ENCODE measurements at places on chromosomes 3 and 15. TPM values are rescaled to one million over a fixed set of nuclear protein-coding genes. Genes with fewer than 3 reads are reported as not detected.
A peak's percentile ranks its signal among the peaks of the same experiment; 100 is the strongest.

Gene CCDC80
- 657 TPM for total RNA-seq

Gene SNTN
- not detected for total RNA-seq

Gene ANKRD34C
- total RNA-seq: not detected

Gene MEIS2
- total RNA-seq: 17.7 TPM

Gene DCUN1D1
- total RNA-seq: 38.4 TPM

Gene WNT7A
- total RNA-seq: not detected

Gene ADGRG7
- total RNA-seq: not detected

Gene ACAD9
- total RNA-seq: 37.4 TPM

Gene STRA6
- 0.36 TPM for total RNA-seq

Gene PROS1
- total RNA-seq: 87.5 TPM

Gene SAMMSON
- total RNA-seq: not detected

Gene TMCO5A
- not detected for total RNA-seq

Gene PLA2G4F
- not detected for total RNA-seq

Gene STAB1
- total RNA-seq: 1.1 TPM

Gene ASB14
- total RNA-seq: not detected

- no peaks in the 10 kb centered on the region for H3K36me3 ChIP-seq
- H3K27me3 ChIP-seq: no peaks in the 10 kb centered on the region
- no peak overlapping the region for H3K4me3 ChIP-seq
- peak; percentile 79 for DNase-seq
Observed at GRCh38 chr15:55649058-55649423, 60.9 kb upstream of the PYGO1 start.

- no peak overlapping the region for H3K27ac ChIP-seq
- H3K27me3 ChIP-seq: no peaks in the 10 kb centered on the region
- H3K4me1 ChIP-seq: no peaks in the 10 kb centered on the region
- DNase-seq: no peak
- H3K4me3 ChIP-seq: no peak overlapping the region
- H3K36me3 ChIP-seq: no peaks in the 10 kb centered on the region
Observed at GRCh38 chr3:193174140-193174539, 66.9 kb upstream of the PLAAT1 start.

GRCh38 chr3:66259566-66260255 is 38.9 kb downstream of the SLC25A26 start:
- no peaks in the 10 kb centered on the region for H3K36me3 ChIP-seq
- peaks cover 17% of the 10 kb centered on the region for H3K4me1 ChIP-seq
- no peaks in the 10 kb centered on the region for H3K27me3 ChIP-seq
- no peak overlapping the region for H3K4me3 ChIP-seq

DNA sequence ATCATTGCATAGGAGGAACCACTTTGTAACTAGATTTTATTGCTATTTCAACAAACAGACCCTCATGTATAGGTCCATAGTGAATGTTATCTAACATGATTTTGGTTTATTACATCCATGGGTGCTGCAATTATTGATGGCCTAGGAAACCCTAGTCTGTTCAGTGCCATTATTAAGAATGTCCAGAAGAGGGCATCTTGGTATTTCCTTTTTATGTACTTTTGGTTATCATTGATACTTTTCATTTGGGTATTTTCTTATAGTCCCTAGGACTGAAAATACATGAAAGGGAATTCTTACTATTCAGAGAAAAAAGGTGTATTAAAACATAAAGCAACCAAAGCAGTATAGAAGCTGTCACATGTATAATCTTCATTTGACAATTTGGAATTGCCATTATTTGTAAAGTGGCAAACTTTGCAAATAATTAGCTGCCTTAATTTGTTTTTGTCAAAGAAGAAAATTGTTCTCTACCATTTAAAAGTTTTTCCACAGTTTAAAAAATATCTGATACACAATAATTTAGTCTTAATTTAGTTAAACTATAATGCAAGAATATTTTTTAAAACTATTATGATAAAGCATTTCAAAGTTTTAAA is 48.7 kb downstream of the CNOT10 start:
- H3K27ac ChIP-seq: no peak overlapping the region
- H3K4me1 ChIP-seq: no peaks in the 10 kb centered on the region
- H3K4me3 ChIP-seq: no peak overlapping the region
- no peaks in the 10 kb centered on the region for H3K27me3 ChIP-seq
- peak; percentile 70 for DNase-seq

DNA sequence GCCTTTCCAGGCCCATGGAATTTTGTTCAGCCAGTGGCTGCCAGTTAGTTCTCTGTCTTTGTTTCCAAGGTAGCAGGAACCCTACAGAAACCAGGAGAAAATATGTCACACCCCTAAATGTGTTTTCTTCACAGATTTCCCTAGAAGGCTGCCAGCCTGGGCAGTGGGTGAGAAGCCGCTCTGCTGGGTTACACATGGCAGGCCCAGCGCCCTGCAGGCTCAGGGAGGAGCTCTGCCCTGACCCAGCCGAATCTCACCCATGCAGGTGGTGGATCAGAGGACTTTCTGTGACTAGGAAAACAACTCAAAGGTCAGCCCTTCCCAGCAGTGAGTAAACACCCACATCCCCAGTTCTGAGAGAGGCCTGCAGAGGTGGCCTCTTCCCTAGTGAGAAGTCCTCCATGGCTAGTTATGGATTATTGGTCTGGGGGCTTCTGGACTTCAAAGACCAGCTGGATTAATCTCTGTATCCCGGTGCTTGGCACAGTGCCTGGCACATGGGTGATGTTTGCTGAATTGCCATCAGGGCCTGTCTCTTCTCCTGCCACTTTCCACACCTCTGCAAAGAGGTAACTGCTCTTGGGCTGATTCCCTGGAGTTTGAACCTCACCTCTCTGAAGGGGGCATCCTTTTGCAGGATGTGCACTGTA is 34.7 kb upstream of the BDH1 start:
- no peak overlapping the region for H3K27ac ChIP-seq
- no peaks in the 10 kb centered on the region for H3K27me3 ChIP-seq
- H3K4me3 ChIP-seq: no peak overlapping the region

GRCh38 chr3:126153695-126154360 is 26.6 kb downstream of the ALDH1L1 start:
- H3K4me3 ChIP-seq: no peak overlapping the region
- H3K36me3 ChIP-seq: no peaks in the 10 kb centered on the region
- H3K27me3 ChIP-seq: peaks cover 20% of the 10 kb centered on the region
- no peak overlapping the region for H3K27ac ChIP-seq

GRCh38 chr15:85118173-85118572 is 136.5 kb downstream of the PDE8A start:
- no peak overlapping the region for H3K4me3 ChIP-seq
- no peaks in the 10 kb centered on the region for H3K4me1 ChIP-seq
- H3K27ac ChIP-seq: no peak overlapping the region
- H3K27me3 ChIP-seq: no peaks in the 10 kb centered on the region

- H3K4me3 ChIP-seq: peak overlapping the region; percentile 70
- peak; percentile 90 for DNase-seq
- peaks cover 20% of the 10 kb centered on the region for H3K36me3 ChIP-seq
- no peaks in the 10 kb centered on the region for H3K27me3 ChIP-seq
Observed at GRCh38 chr3:49718858-49719213, 648 bp downstream of the AMIGO3 start.

DNA sequence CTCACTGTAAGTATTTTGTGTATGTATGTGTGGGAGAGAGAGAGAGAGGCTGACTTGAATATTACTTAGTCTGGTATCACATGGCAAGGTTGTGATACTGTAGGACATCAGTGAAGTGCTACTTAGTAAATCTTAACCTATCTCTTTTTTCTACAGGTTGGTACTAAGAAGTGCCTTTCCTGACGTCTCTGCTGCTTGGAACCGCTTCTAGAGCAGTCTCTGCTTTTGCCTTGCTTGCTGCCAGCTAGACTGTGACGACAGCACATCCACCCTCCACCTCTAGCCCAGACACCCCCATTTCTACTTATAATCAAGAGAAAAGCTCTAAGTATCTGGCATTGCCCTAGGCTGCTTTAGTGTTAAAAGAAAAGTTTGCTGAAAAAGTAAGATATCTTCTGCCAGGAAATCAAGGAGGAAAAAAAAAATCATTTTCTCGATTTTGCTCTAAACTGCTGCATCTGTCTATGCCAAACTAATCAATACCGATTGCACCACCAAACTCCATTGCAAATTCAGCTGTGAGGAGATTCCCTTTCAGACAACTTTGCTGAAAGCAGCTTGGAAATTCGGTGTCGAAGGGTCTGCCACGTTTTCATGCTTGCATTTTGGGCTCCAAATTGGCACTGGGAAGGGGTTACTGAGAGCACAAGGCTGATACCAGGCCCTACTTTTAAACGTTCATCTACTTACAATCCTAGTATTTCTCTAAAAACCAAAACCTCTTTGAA is 30.7 kb downstream of the MBNL1 start:
- H3K36me3 ChIP-seq: peaks cover 19% of the 10 kb centered on the region
- peak overlapping the region; percentile 44 for H3K4me3 ChIP-seq
- peaks cover 66% of the 10 kb centered on the region for H3K4me1 ChIP-seq
- H3K27ac ChIP-seq: peak overlapping the region; percentile 90

DNA sequence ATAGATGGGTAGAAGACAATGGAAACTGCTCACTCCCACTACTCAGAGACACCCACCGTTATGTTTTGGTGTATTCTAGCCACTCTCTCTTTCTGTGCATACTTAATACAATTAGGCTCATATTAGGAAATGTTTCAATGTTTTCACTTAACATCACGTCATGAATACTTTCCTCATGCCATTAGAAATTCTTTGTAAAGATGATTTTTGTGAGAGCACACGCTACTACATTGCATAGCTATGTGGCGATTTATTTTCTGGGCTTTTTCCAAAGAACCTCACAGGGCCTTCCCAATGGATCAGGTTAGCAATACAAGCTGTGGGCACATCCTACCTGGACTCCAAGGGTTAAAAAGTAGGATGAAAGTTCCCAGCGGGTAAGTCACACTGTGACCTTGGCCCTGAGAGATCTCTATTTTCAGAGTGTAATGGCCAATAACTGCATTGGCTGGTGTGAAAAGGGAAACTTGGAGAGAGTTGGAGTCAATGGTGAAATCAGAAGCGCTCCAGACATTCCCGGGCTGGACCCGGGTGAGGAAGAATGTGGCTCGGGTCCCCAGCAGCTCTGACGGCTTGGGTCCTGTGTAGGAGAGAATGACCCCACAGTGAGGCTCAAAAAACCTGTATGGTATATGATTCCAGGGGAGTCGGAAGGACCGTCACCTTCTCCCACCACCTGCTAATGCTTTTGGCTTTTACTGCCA is 25.8 kb upstream of the TGM5 start:
- H3K4me3 ChIP-seq: no peak overlapping the region
- H3K27ac ChIP-seq: no peak overlapping the region
- no peaks in the 10 kb centered on the region for H3K36me3 ChIP-seq
- peaks cover 59% of the 10 kb centered on the region for H3K27me3 ChIP-seq

GRCh38 chr15:63899193-63899592 is 65.4 kb upstream of the HERC1 start:
- no peaks in the 10 kb centered on the region for H3K36me3 ChIP-seq
- no peak for DNase-seq
- H3K4me1 ChIP-seq: peaks cover 19% of the 10 kb centered on the region
- no peak overlapping the region for H3K27ac ChIP-seq

GRCh38 chr3:167870759-167871158 is 135.2 kb downstream of the SERPINI1 start:
- DNase-seq: no peak
- no peak overlapping the region for H3K27ac ChIP-seq
- no peaks in the 10 kb centered on the region for H3K36me3 ChIP-seq
- H3K27me3 ChIP-seq: no peaks in the 10 kb centered on the region
- no peaks in the 10 kb centered on the region for H3K4me1 ChIP-seq

GRCh38 chr3:107973152-107973551 is 117.7 kb downstream of the CD47 start:
- H3K27me3 ChIP-seq: no peaks in the 10 kb centered on the region
- DNase-seq: no peak
- H3K4me1 ChIP-seq: peaks cover 7% of the 10 kb centered on the region
- no peak overlapping the region for H3K27ac ChIP-seq
- no peak overlapping the region for H3K4me3 ChIP-seq
- no peaks in the 10 kb centered on the region for H3K36me3 ChIP-seq

DNA sequence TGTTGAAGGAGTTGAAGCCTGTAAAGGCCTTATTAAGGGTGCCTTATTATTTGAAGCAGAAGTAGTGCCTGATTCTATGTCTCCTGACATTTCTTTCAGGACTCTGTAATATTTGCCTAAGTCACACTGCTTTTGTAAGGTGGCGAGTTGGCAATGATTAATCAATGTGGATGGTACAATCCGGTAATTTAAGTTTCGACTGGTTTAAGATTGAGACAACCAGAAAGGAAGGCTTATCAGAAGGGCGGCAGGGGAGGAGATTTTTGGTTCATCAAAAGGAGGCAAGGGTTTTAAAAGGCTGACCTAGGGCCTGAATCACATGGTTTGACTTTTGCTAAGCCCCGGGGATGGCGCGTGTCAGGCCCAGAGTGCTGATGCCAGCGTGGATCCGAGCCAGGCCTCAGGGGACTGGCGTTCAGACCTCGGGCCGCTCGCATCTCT is 830 bp upstream of the RNF13 start:
- H3K4me3 ChIP-seq: peak overlapping the region; percentile 87
- no peaks in the 10 kb centered on the region for H3K27me3 ChIP-seq
- H3K4me1 ChIP-seq: peaks cover 21% of the 10 kb centered on the region

- H3K27ac ChIP-seq: no peak overlapping the region
- H3K4me3 ChIP-seq: no peak overlapping the region
- no peak for DNase-seq
Observed at GRCh38 chr15:66679657-66680108, 22.4 kb upstream of the SMAD6 start.

DNA sequence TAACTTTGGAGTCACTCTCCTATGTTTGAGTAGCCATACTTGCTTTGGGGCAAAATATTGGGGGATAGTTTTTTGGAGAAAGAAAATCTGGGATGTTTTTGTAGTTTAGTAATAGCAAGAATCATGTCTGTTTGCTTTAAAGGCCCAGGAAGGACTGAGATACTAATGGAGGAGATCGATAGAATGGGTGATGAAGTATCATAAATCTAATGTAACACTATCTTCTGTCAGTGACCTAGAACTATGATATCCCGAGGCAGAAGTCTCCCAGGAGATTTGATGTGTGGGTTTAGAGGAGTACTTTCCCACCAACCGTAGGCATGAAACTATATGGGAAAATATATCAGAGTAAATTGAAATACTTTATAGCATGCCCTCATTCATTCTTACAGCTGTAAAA is 21.0 kb upstream of the NFKBIZ start:
- H3K4me1 ChIP-seq: peaks cover 40% of the 10 kb centered on the region
- H3K4me3 ChIP-seq: peak overlapping the region; percentile 67
- H3K36me3 ChIP-seq: no peaks in the 10 kb centered on the region
- H3K27ac ChIP-seq: peak overlapping the region; percentile 93
- no peak for DNase-seq
- H3K27me3 ChIP-seq: no peaks in the 10 kb centered on the region

GRCh38 chr3:141384157-141384556 is 15.9 kb downstream of the ZBTB38 start:
- peaks cover 57% of the 10 kb centered on the region for H3K36me3 ChIP-seq
- peak overlapping the region; percentile 82 for H3K27ac ChIP-seq
- H3K4me3 ChIP-seq: peak overlapping the region; percentile 53

DNA sequence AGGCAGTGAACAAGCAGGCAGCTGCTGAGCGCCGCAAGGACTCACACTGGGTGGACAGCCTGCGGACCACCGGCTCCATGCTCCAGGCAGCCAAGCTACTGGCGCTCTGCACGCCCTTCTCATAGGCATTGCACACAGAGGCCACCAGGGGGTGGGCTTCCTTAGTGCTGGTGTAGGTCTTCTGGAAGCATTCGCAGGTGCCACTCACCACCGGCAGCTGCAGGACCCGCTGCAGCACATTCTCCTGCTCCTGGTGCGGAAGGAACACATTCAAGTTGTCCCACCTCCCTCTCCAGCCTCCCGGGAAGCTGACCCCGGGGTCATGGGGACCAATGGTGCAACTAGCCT is 6.0 kb downstream of the PLIN1 start:
- peak; percentile 86 for DNase-seq
- no peaks in the 10 kb centered on the region for H3K27me3 ChIP-seq
- no peaks in the 10 kb centered on the region for H3K36me3 ChIP-seq
- H3K27ac ChIP-seq: no peak overlapping the region
- no peak overlapping the region for H3K4me3 ChIP-seq
- no peaks in the 10 kb centered on the region for H3K4me1 ChIP-seq

Data from osteoblast (primary cell).